ENCODE measurements at places on chromosomes 4 and X.

DNA sequence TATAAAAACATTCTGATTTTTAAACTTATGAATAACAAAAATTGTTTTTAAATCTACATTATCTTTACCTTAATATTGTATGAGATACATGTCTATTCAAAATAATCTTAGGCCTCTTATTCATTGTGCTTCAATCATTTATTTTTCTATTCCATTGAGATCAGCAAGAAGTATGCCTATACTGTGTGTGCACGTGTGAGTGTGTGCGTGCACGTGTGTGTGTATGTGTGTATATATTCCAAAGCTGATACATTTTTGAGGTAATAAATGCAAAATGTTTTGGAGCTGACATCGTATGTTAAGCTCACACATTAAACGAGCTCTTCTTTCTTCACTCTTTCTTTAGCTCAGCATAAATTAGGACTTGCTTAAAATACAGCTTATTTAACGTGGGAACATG lies 1701.2 kb upstream of the PCDH10 start:
- DNase-seq, result no peak

GRCh38 chr4:128220286-128221235 lies 67.1 kb downstream of the PGRMC2 start:
- no peak for DNase-seq

DNA sequence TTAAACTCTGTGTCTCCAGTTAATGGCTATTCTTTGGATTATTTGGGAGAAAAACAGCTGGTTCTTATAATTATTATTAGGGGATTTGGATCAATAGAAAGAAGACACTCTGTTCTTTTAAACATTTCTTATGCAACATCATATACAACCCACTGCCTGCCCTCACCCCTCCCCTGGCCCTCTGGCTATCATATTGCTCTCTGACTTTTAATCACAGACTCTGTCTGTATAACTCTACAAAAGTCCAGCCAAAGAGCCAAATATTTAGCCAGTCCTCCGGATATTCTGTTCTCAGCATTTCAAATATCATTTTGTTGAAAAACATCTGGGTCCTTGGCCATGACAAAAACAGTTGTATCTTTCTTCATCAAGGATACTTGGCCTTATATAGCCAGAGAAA lies 19.0 kb upstream of the PACRGL start:
- no peak for DNase-seq

DNA sequence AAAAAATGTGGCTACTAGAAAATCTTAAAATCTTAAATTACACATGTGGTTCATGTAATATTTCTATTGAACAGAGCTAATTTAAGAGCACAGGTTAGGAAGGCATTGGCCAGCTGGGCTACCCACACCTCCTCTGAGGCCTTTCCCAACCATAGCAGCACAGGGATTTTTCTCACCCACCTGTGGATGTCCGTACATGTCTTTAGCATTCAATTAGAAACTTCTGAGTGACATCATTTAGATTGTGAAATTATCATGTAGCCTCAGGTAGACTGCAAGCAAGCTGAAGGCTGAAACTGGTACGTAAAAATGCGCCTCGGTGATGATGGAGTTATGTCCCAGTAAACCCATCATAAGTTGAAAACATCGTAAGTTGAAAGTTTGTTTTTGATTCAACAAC lies 31.2 kb downstream of the SCARB2 start:
- no peak for DNase-seq

DNA sequence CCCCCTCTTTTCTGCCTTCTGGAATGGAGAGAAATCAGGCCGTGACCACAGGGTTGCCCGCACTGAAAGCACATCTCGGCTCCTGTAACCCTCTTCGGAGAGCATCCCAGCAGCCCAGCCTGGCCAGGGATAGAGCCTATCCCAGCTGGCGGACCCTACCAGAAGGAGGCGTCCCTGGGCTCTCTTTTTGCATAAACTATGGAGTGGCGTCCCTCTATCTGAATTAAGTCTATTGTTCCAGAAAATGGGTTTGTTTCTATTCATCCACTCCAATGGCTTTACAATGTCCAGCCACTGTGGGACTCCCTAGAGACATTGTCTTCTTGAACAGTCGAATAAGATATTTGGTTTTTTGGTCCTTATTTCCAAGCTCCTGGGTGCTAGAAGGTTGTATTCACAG lies 689 bp upstream of the NHSL2 start:
- DNase-seq, result no peak

GRCh38 chrX:25941559-25942250 lies 196.4 kb upstream of the MAGEB18 start:
- DNase-seq, result no peak

DNA sequence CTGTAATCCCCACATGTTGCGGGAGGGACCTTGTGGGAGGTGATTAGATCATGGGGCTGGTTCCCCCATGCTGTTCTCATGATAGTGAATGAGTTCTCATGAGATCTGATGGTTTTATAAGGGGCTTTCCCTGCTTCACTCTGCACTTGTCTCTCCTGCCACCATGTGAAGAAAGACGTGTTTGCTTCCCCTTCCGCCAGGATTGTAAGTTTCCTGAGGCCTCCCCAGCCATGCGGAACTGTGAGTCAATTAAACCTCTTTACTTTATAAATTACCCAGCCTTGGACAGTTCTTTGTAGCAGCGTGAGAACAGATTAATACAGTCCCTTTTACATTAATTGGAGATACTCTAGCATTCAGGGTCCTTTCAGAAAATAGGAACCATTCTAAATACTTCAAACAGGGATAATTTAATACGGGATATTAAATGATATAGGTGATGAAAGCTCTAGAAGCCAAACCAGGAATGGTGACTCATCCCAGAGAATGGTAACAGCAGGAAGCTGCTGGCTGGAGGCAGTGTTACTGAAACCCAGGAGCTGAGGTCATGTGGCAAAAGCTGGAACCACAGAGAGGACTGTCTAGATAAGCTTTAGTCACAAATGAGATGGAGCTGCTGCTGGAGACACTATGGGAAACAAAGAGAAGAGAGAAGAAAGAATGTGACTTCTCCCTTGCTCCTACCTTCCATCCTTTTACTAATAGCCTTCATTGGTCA lies 57.3 kb downstream of the GSTCD start:
- no peak for DNase-seq

DNA sequence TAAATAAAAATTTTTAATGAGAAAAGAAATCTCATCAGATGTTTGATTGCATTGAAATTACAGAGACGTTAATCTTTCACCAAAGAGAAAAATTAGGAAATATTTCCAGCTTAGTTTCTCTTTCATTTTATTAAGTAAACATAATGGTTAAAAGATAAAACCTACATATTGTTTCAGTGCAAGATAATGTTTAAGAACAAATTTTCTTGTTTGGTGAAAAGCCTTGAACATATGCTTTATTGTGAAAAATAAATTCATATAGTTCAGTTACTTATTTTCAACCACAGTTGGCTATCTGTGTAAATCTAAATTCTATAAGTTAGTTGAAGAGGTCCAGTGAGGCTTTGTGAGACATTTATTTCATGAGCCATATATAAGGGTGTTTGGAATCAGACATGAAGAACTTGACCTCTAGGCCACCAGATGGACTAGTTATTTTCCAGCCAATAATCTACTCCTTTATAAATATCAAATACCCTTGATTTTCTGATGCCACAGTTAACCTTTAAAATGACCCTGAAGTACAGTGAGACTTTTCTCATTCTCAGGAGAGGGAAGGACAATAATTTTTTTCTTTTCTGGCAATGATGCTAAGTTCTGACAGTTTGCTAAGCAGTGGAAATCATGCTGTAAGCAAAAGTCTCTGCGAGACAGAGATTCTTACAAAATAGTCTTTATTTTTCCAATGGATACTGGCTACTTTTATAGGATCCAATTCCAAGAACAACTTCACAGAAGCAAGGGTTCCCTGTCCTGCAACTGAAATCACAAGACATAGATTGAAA lies 2.5 kb downstream of the ARSJ start:
- DNase-seq, result no peak

Measured in activated T-helper 2 cell treated with anti-CD3 and anti-CD28 coated beads, Interferon-gamma antibody, Interleukin-2, Interleukin-4, amounts not matched to agents 10 μg/mL and 5 μg/mL and 100 μg/mL, durations not matched to agents 14 hours and 24 hours and 36 hours (primary cell).